Activated CD8-positive, alpha-beta T cell treated with anti-CD3 and anti-CD28 coated beads, Interleukin-2, amount 10 ng/mL, durations not matched to agents 7 days and 5 days (primary cell): ENCODE measurements at places on chromosomes 12 and 14.
A peak's percentile ranks its signal among the peaks of the same experiment; 100 is the strongest.

DNA sequence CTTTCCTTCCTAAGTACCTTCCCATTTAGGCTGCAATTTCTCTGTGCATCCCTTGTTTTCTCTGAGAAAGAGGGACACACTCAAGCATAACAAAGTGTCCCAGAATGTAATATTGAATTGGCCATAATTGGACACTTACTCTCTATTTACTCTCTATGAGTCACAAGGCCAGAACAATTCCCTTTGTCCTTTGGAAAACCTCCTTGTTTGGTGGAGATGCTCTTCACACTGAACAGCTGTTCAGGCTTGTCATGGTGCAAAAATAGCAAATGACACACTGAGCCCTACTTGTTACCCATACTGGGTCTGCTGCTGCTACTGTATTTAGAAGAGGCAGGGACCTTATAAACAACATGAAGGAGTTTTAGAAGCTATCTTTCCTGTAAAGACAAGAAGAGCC, 1590.5 kb upstream of the TMEM132C start:
- no peak overlapping the region for H3K4me3 ChIP-seq
- H3K4me1 ChIP-seq, result no peaks in the 10 kb centered on the region
- no peak for DNase-seq
- H3K27me3 ChIP-seq, result no peaks in the 10 kb centered on the region

GRCh38 chr14:64502887-64503433, 678 bp downstream of the ZBTB25 start:
- peaks cover 46% of the 10 kb centered on the region for H3K4me1 ChIP-seq
- peaks cover 60% of the 10 kb centered on the region for H3K36me3 ChIP-seq
- DNase-seq, result peak; percentile 46
- H3K27ac ChIP-seq, result peak overlapping the region; percentile 100
- H3K4me3 ChIP-seq, result peak overlapping the region; percentile 96

- no peak overlapping the region for H3K4me3 ChIP-seq
- no peak for DNase-seq
- H3K36me3 ChIP-seq, result no peaks in the 10 kb centered on the region
- H3K4me1 ChIP-seq, result peaks cover 33% of the 10 kb centered on the region
- peaks cover 5% of the 10 kb centered on the region for H3K27me3 ChIP-seq
Observed at GRCh38 chr12:3928538-3929184, 55.5 kb upstream of the PARP11 start.

- no peak overlapping the region for H3K4me3 ChIP-seq
- H3K36me3 ChIP-seq, result no peaks in the 10 kb centered on the region
- no peaks in the 10 kb centered on the region for H3K27me3 ChIP-seq
- DNase-seq, result no peak
Observed at GRCh38 chr14:65225299-65226159, 123.2 kb upstream of the MAX start.

DNA sequence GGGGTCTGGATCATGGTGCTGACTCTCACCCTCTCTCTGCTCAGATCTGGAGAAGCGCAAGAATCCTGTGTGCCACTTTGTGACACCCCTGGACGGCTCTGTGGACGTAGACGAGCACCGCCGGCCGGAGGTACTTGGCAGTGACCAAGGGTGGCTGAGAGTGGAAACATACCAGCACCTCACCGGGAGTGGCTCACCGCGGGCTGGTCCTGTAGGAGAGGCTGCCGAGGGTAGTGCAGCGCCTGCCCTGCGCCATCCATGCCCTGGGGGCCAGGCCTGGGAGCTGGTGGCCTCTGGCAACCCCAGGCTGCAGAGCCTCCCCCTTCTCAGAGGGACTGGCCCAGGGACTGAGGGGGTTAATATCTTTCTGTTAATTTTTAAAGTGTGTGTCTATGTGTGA, 46.2 kb downstream of the IL31 start:
- H3K36me3 ChIP-seq, result peaks cover 22% of the 10 kb centered on the region
- no peaks in the 10 kb centered on the region for H3K27me3 ChIP-seq

- no peak overlapping the region for H3K4me3 ChIP-seq
- H3K4me1 ChIP-seq, result peaks cover 3% of the 10 kb centered on the region
- peaks cover 15% of the 10 kb centered on the region for H3K36me3 ChIP-seq
- no peak for DNase-seq
Observed at GRCh38 chr12:50936821-50937530, 15.4 kb upstream of the HIGD1C start.

- no peaks in the 10 kb centered on the region for H3K27me3 ChIP-seq
- no peak overlapping the region for H3K27ac ChIP-seq
- DNase-seq, result no peak
Observed at GRCh38 chr12:39975374-39975918, 130.4 kb downstream of the SLC2A13 start.

- peaks cover 5% of the 10 kb centered on the region for H3K4me1 ChIP-seq
- H3K27ac ChIP-seq, result no peak overlapping the region
- no peaks in the 10 kb centered on the region for H3K36me3 ChIP-seq
- no peaks in the 10 kb centered on the region for H3K27me3 ChIP-seq
Observed at GRCh38 chr14:98822917-98823316, 449.1 kb downstream of the BCL11B start.

- DNase-seq, result peak; percentile 43
- peak overlapping the region; percentile 98 for H3K4me3 ChIP-seq
- no peaks in the 10 kb centered on the region for H3K27me3 ChIP-seq
- peaks cover 41% of the 10 kb centered on the region for H3K36me3 ChIP-seq
- peak overlapping the region; percentile 98 for H3K27ac ChIP-seq
Observed at GRCh38 chr12:53267306-53267998, 647 bp upstream of the ESPL1 start.

- peaks cover 76% of the 10 kb centered on the region for H3K4me1 ChIP-seq
- peaks cover 33% of the 10 kb centered on the region for H3K36me3 ChIP-seq
- H3K27ac ChIP-seq, result peak within 1 kb of the TSS; percentile 91
- DNase-seq, result peak; percentile 85
- peak within 1 kb of the TSS; percentile 84 for H3K4me3 ChIP-seq
Observed at GRCh38 chr12:47819896-47820630, at the start of gene HDAC7. Gene HDAC7, minus strand, starts transcription at chr12:47819903. Its CDS starts 118 bp downstream, at chr12:47819785.

GRCh38 chr14:85663256-85663655, 133.3 kb downstream of the FLRT2 start:
- H3K36me3 ChIP-seq, result no peaks in the 10 kb centered on the region
- H3K27me3 ChIP-seq, result no peaks in the 10 kb centered on the region
- no peak for DNase-seq
- no peaks in the 10 kb centered on the region for H3K4me1 ChIP-seq

- DNase-seq, result no peak
- H3K27me3 ChIP-seq, result peaks cover 24% of the 10 kb centered on the region
- H3K4me1 ChIP-seq, result no peaks in the 10 kb centered on the region
- no peak overlapping the region for H3K4me3 ChIP-seq
Observed at GRCh38 chr14:104603711-104604401, 716 bp downstream of the TMEM179 start.

DNA sequence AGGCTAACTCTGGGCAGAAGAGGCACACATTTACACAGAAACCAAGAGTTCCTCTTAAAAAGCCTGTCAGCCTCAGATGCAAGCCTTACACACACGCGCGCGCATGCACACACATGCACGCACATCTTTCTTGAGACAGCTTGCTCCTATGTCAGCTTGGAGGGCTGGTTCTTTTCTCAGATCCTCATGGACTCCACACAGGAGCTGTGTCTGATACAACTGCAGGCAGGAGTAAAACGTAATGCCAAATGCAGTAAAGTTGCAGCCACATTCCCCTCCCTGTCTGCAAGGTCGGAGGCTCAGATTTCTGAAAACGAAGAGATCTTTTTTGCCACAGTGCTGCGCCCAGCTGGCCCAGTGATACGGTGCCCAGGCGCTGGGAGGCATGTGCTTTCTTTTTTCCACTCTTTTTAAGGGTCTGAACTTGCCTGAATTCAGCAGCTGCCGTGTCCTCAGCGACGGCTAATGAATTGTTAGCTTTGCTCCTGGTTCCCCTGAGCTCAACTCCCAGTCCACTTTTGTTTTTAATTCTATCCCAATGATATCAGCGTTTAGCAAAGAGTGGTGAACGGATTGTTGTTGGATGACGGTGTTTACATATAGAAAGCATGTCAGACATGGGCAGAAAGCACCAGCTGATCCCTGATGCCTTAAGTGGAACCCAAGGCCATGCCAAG, 72.9 kb upstream of the FOXN3 start:
- H3K27me3 ChIP-seq, result no peaks in the 10 kb centered on the region
- H3K4me3 ChIP-seq, result no peak overlapping the region
- H3K36me3 ChIP-seq, result peaks cover 14% of the 10 kb centered on the region
- H3K27ac ChIP-seq, result no peak overlapping the region
- H3K4me1 ChIP-seq, result peaks cover 17% of the 10 kb centered on the region
- no peak for DNase-seq
